ENCODE measurements at places on chromosomes 11 and 22. TPM values are rescaled to one million over a fixed set of nuclear protein-coding genes. Genes with fewer than 3 reads are reported as not detected.

Gene DDX10
- total RNA-seq, result 50.4 TPM

Gene IL17REL
- not detected for total RNA-seq

Gene SIDT2
- total RNA-seq, result 36.5 TPM

Gene SPON1
- 37.1 TPM for total RNA-seq

Gene BCO2
- 8.7 TPM for total RNA-seq

Gene SNX32
- total RNA-seq, result 2.6 TPM

Data from ureter (tissue), 1 donor.